ENCODE measurements at places on chromosomes 2 and 18.

DNA sequence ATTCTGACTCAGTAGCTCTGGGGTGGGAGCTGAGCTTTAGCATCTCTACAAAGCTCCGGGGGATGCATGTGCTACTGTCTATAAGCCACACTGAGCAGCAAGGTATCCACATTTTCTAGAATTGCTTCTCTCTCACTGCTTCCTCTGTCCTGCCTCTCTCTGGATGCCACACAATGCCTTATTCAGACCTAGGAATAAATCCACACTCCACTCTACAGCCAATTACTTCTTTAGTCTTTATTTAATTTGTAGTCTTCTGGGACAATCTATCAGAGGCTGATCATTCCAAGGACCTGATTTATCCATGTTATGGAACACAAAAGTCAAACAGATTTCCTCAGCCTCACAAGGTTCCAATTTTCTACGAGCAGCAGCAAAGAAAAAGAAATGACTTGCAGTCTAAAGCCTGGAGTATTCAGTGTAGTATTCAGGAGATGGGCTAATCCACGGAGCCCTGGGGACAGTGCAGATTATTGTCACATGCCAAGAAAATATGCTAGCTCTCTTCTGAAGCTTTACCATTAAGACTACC is 4.4 kb downstream of the BCL2 start:
- no peak for DNase-seq

GRCh38 chr2:187593697-187594096 is 39.5 kb upstream of the TFPI start:
- DNase-seq: no peak

- DNase-seq: no peak
Measured at GRCh38 chr2:1749489-1750119, 5.3 kb upstream of the PXDN start.

GRCh38 chr2:197209742-197210408 is 100.7 kb downstream of the ANKRD44 start:
- peak; percentile 11 for DNase-seq

DNA sequence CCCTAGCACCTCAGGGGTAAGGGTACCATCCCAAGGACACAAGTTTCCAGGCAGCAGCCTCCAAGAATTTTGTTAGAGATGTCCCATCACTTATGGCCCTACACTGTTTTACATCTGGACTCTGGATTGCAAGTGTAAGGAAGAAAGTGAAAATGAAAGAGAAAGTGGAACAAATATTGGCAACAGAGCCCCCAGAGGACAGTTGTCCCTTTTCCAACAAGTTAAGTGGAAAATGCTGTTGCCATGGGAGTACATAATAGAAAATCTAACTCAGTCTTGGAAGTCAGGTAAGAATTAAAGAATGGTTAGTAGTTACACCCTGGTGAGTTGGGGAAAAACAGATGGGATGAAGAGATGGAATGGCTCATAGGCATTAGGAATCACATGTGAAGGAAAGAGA is 50.6 kb downstream of the TTC21B start:
- no peak for DNase-seq

DNA sequence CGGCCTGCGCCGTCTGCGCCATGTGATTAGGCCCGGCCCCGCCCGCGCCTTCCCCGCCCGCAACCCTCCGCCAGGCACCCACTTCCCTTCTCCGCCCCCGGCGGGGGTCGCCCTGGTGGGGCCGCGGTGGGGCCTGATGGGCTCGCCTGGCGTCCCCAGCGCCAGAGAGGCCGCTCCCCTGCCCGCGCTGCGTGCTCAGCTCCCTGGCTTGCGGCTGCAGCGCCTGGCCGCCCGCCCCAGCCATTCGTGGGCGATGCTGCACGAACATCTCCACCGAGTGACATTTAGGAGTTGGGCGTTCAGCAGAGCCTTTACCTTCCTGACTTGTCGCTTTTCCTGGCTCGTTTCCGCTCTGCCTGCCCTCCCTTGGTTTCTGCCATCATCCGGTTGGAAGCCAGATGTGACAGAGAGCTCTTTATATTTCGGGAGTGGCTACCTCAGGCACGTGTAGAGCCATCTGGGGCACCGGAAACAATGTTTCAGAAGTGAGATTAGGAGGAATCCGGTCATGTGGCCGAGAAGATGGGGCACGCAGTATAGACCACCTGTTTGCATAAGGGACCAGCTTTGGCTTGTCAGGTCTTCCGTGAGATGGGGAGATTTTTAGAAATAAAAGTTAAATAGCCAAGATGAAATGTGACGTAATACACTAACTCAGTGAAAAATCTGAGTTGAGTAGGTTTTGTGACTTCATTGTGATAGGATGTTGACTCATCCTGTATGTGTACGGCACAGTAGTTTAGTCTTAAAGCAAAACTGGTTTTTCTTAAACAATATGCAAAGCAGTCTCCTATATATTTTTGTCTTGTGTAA is 1.2 kb downstream of the GLS start:
- DNase-seq: peak; percentile 74

DNA sequence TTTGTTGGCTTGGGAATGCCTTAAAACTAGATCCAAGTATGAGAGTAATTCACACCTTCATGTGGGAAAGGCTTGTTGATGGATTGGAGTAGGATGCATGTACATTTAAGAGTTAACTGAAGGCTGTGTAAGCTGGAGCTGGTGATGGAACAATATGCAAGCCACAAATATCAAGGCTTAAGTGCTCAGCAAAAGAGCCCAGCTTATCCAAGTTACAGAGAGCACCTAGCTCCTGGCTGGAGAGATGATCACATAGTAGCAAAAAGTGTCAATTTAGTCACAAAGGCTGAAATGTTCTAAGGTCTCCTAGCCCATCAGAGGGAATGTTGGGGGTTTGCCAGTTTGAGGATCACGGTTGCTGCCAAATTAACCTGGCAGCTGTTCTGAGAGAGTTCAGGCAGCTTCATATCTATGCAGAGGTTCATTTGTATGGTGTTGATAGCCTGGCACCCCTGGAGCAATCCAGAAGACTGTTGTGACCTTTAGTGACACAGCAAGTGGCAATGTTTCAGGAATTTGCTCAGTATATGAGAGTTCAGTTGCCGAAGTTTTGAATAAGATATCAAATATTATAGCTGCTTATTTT is 228.2 kb downstream of the DOK6 start:
- DNase-seq: no peak

DNA sequence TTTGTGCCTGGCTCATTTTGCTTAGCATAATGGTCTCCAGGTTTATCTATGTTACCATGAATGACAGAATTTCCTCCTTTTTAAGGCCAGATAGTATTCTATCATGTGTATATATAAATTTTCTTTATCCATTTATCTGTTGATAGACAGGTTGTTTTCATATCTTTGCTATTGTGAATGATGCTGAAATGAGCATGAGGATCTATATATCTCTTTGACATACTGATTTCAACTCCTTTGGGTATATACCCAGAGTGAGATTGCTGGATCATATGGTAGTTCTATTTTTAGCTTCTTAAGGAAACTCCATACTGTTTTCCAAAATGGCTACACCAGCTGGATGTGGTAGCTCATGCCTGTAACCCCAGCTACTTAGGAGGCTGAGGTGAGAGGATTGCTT is 86.4 kb upstream of the LTBP1 start:
- DNase-seq: no peak

- no peak for DNase-seq
Measured at GRCh38 chr18:63262369-63263335, 56.9 kb downstream of the BCL2 start.

DNA sequence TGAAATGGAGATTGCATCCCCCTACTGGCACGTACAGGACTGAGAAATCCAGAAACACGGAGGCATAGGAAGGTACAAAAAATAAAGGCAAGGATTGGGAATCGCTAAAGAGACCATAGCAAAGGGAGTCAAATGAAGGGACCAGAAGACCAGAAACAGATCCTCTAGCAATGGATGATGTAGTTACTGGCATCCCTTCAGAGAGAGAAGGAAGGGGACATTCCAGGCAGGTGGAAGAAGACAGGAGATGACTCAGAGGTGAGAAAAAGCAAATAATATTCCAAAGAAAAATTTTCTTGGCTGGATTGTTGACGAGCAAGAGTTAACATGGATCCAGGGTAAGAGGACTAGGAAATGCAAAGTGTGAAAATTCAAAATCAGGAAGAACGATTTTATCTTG is 78.4 kb upstream of the FZD7 start:
- DNase-seq: no peak

- no peak for DNase-seq
Measured at GRCh38 chr2:170369228-170369627, 191.3 kb downstream of the MYO3B start.

DNA sequence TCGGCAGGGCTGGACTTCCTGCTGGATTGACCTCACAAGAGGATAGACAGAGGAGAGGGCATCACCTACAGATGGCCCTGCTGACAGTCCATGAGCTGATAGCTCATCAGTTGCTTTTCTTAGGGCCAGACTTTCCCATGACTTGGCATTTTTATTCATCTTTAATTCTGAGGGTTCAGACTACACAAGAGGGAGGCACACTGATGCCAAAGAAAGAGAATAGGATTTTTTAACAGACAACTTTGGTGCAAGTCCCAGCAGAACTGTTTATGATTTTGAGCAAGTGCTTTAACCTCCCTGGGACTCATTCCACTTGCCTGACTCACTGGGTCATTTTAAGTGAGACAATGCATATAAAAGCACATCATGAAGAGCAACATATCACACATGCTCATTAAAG is 299.2 kb downstream of the INSIG2 start:
- no peak for DNase-seq

DNA sequence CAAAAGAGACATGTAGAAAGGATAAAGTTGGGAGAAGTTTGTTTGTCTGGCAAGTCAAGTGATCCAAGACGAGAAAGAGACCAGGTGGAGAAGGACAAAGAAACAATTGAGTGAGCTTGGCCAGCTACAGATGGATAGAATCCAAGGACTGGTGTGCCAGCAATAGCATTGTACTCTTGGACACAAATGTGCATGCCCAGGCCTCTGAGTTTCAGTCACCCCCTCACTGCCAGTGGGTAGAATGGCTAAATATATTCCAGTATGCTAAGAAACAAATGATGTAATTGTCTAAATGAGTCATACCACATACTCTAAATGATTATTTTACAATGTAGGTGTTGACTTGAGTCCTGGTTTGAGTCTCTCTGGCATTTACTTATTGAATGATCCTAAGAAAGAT is 881.3 kb downstream of the LRRTM4 start:
- no peak for DNase-seq

DNA sequence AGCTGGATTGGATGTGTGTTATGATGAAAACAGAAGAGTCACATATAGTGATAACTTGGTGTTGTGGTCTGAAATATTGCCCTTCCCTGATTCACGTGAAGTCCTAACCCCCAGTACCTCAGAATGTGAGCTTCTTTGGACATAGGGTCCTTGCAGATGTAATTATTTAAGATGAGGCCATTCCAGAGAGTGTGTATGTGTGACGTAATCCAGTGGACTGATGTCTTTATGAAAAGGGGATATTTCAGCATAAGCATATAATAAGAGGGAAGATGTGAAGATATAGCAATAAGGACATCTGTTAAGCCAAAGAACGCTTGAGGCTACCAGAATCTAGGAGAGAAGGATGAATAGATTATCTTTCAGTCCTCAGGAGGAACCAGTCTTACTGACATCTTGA is 62.5 kb downstream of the LTBP1 start:
- no peak for DNase-seq

- DNase-seq: no peak
Measured at GRCh38 chr18:24975496-24976372, 376.2 kb downstream of the ZNF521 start.

DNA sequence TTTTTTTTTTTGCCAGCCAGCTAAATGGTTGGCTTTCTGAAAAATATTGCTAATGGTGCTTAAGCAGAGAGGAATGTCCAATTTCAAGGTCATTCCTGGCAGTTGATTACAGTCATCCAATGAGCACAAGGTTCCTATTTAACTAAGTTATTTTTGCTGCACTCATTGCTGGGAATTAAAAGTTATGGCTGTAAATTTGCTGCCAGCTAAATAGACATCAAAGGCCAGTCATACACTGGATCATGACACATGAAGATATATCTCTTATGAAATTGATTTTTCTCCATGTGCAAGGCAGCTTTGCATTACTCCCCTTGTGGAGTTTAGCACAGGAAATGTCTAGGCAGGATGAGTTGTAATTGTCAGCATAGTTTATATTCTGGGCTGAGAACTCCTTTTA is 1898.4 kb upstream of the CELF4 start:
- DNase-seq: no peak

DNA sequence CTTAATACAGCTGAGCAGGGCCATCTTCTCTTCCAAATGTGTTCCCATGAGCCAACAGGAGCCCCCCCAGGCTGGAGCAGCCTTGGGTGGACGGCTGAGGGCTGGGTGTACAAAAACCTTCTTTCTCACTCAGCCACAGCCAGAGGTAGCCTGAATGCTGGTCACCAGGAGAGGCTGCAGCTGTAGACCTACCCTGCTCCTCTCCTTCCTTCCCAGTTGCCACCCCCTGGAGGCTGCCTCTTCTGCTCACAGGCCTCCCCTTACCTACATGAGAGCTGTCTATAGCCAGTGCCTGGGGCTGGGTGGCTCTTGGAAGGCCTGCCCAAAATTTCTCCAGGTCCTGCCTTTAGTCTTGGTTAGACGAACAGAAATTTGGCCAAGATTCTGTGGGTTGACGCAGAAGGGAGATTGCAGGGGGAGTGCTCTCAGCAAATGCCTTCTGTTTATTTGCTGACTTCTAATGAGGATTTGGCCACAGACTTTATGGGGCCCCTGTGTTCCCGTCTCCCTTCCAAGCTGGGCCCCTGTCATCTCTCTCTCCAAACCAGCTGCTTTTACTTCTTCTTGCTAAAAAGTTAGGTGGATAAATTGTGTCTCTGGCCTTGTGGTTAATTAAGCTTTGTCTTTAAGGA is 18.3 kb downstream of the CELF4 start:
- DNase-seq: no peak

- DNase-seq: no peak
Measured at GRCh38 chr18:23530195-23530594, 26.9 kb downstream of the RMC1 start.

GRCh38 chr2:224257156-224257555 is 144.8 kb downstream of the FAM124B start:
- no peak for DNase-seq

GRCh38 chr2:100303744-100304143 is 18.6 kb downstream of the LONRF2 start:
- no peak for DNase-seq

DNA sequence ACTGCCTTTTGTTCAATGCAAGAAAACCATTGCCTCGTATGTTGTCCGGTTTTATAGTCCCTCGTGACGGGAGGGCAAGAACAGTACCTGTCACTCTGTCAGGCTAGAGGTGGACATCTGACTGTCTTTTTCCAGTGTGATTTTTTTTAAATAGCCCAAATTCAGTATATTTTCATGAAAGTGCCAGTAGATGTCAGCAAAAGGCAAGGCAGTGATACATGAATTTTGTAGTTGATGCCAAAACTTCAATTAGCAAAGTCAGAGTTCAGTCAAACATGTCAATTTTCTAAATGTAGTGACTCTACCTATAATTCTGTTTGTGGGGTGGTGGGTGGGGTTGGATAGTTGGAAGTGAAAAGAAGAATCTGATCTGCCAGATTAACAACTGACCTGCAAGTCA is 296.0 kb upstream of the MC4R start:
- DNase-seq: no peak

- DNase-seq: no peak
Measured at GRCh38 chr2:96642564-96643360, at the start of gene FER1L5. TSS of gene FER1L5 (plus strand) at chr2:96642764. CDS start at chr2:96642837, 73 bp downstream.
